ENCODE measurements at places on chromosomes 2 and 18.

GRCh38 chr2:169910109-169910799 lies 83.0 kb downstream of the UBR3 start:
- DNase-seq: no peak

GRCh38 chr2:182144041-182144775 lies 158.6 kb downstream of the PPP1R1C start:
- DNase-seq: no peak

DNA sequence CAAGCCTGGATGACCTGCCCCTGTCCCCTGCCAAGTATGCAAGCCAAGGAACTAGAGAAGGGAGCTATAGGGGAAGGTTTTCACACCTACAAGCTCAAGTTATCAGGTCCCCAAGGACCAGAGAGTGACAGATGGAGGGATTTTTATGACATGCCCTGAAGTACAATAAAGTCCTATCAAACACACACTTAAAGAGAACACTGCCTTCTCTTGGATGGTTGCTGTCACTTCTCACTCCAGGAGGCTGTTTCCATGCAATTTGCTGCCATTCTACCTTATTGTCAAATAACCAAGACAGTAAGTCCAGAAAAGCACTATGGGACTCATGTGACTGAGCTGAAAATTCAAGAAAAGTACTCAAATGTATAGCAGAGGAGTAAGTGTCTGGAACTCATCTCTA lies 76.6 kb upstream of the DDX18 start:
- no peak for DNase-seq

- no peak for DNase-seq
Observed at GRCh38 chr2:41878056-41878455, 169.8 kb upstream of the PKDCC start.

GRCh38 chr2:183812091-183812490 lies 687.8 kb downstream of the NUP35 start:
- DNase-seq: no peak

DNA sequence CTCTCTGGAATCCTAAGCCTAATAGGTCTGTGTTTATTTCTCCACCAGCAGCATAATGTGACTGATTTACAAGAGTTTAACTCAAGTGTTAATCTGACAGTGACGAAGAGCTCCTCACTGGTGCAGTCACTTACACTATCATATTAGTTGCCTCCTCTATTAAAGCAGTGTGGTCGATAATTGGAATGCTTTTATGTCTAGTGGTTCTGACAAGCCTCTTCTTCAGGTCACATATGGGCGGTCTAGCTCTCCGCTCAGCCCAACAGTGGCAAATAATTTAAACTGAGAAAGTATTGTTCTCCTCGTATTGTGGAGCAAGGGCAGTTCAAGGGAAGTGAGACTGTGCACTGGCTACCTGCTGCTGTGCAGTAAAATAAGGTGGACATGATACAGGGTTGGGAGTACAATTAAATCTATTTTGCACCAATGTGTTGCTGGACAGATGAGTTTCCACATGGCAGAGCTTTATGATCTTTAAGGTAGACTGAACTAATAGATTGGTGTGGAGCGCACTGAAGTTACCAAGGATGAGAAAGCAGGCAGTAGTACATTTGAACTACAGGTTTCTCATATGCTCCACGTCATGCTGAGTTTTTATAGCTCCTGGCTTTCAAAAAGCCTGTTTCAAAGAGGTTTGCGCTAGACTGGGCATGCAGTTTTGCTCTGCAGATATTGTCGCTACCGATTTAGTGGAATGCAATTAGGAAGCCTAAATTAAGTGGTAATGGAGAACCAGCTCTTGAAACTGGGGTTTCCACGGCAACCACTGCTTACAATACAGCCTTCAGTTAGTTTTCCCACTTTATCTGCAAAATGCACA lies 151.7 kb upstream of the POU3F3 start:
- DNase-seq: peak; percentile 7

DNA sequence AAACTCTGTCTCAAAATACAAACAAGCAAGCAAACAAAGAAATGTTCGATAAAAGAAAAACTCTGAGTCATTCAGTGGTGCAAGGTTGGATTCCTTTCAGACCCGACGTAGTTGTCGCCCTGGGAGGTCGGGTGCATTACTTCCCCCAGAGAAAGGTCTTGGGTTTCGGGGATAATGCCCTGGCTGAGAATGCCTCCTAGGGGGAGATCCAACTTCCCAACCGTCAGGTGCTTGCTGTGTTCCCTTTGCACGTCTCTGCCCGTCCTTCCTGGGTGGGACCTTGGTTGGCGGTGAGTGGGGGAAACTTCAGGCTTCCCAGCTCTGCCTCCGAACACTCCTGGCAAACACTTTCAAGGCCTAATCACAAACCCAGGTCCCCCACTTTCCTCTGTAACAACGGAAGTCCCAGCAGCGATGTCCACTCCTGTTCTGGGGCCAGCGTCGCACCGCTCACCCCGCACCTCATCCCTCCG lies 609 bp downstream of the TPGS2 start:
- DNase-seq: no peak

- DNase-seq: no peak
Observed at GRCh38 chr2:218027426-218028188, 24.8 kb upstream of the TNS1 start.

GRCh38 chr18:28032177-28032576 lies 144.8 kb downstream of the CDH2 start:
- no peak for DNase-seq

DNA sequence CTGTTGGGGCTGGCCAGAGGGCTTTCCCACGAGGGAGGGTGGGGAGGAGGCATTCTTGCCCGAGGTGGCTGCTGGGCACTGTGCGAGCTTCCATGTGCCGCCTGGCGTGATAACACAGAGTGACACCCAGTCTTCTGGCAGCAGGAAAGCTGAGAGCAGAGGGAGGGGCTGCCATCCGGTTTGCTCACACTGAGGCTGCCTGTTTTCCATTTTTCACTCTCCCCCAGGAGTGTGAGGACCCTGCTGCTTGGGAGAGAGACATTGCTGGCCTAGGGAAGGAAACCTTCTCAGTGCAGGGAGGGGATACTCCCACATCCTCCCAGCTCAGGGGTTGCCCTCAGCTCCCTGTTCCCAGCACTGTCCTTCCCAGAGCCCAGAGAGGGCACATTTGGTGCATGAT lies 73.1 kb downstream of the INHBB start:
- DNase-seq: no peak

GRCh38 chr18:33010149-33010548 lies 237.3 kb upstream of the KLHL14 start:
- no peak for DNase-seq

DNA sequence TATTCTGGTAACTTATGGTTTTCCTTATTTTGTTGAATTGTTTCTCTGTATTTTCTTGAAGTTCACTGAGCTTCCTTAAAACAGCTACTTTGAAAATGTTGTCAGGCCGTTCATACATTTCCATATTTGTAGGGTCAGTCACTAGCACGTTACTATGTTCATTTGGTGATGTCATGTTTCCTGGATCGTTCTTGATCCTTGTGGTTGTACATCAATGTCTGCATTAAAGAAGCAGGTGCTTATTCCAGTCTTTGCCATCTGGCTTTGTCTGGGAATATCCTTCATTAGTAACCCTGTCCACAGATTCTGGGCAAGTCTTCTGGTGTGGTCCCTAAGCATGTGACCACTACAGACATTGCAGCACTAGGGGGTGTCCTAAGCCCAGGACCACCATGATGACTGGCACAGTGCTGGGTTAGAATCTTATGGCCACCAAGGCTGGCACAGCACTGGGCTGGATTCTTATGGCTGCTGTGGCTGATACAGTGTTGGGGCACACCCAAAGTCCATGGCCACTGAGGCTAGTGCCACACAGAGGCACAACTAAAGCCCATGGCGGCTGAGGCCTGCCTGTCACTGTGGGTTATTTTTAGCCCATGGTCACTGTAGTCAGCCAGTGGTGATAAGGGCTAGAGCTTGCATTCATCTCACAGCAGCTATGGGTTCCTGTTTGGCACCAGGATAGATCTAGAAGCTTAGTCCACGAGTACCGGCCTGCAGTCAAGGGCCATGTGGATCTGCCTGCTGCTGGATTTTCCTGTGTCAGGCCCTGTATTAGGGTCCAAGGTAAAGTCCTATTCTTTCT lies 13.2 kb downstream of the VWA3B start:
- no peak for DNase-seq

GRCh38 chr2:213219816-213220215 lies 64.4 kb upstream of the SPAG16 start:
- no peak for DNase-seq

DNA sequence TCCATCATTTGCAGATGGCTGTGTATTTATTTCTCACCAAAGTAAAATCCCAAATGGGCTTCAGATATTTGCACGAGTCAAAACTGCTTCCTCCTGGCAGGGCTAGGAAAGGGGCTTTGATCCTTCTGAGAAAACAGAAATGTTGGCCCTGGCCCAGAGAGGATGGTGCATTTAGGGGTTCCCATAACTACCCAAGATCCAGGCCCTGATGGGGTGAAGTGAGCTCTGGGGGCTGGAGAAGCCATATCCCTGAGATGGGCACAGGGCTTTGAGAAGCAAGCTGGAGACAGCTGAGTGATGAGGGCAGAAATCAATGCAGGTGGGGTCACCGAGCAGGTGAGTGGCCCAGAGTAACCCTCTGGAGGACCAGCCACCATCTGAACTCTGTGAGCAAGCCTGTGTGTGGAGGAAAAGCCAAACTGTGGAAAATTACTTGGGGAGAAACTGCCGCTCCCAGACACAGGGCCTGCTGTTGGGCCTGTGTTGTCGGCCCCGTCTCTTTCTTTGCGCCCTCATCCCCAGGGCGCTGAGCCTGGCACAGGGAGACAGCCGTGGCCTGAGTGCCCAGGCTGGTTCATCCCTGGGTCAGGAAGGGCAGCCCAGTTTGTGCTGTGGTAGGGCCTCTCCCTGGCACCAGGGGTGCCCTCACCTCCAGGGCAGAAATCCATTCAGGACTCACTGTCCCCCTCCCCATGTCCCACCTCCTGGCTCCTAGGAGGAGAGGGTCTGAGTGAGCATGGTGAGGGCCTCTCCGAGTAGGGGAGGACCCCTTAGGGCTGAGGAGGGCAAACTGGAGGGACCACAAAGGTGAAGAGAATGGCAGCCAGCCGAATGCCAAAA lies 167.8 kb upstream of the HAAO start:
- no peak for DNase-seq

GRCh38 chr2:21047141-21048009 lies 3.5 kb upstream of the APOB start:
- DNase-seq: peak; percentile 75

GRCh38 chr2:88168386-88168785 lies 1.8 kb upstream of the THNSL2 start:
- no peak for DNase-seq

GRCh38 chr2:98769784-98770183 lies 38.9 kb upstream of the MGAT4A start:
- no peak for DNase-seq

DNA sequence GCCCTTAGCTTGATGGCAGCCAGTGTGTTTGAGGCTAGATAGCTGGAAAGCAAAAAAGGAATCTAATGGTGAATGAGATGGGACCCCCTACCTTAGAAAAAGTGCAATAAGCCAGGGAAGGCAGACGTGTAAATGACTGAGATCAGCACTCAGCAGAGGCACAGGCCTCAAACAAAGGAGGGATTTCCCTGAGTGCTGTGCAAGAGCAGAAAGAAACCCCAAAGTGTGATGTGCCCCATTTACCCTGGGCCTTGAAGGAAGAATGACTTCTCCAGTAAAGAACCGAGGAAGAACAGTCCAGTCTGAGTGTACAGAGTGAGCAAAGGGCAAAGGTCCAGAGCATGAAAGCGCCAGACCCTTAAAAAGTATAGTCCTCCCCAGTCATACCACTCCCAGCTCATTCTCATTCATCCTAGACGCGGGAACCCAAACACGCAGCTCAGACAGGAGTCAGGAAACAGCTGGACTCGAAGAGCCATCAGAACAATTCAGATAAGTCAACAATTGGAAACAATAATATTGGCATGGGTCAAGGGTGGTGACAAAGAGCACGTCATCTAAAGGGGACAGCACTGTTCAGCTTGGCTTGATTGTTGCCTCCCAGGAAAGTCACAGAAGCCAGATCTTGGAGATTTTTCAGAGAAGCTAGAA lies 121.7 kb downstream of the INO80D start:
- DNase-seq: no peak

- DNase-seq: no peak
Observed at GRCh38 chr2:235677276-235677788, 183.5 kb downstream of the AGAP1 start.

- DNase-seq: no peak
Observed at GRCh38 chr18:13578400-13578799, 148.0 kb downstream of the FAM210A start.

- no peak for DNase-seq
Observed at GRCh38 chr18:5315838-5316237, 20.3 kb upstream of the ZBTB14 start.

DNA sequence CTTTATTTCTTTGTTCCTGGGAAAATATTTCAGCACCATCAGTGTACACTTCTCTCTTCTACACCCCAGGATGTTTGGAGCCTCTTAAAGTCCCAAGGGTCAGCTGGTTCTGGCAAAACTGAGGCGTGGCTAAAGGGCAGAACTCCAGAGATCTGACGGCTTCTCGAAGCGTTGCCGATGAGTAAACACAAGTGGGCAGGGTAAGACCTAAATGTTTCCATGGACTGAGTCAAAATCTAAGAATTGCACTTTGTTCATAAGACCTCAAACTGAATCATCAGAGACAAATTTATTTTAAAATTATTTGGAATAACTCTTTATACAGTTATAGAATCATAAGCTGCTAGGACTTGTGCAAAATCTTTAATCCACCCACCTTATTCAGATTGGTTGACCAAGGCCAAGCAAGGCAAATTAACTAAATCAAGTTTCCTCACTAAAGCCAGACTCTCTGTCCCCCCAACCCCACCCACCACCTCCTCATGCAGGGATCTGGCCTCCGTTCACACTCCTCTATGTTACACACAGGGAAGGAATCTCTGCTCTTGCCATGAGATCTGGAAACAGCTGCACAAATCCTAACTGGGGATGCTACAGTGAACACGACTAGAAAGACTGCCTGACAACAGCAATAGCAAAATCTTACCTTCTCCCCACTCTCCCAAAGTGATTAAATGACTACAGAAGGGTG lies 342.6 kb upstream of the KLHL29 start:
- DNase-seq: no peak

DNA sequence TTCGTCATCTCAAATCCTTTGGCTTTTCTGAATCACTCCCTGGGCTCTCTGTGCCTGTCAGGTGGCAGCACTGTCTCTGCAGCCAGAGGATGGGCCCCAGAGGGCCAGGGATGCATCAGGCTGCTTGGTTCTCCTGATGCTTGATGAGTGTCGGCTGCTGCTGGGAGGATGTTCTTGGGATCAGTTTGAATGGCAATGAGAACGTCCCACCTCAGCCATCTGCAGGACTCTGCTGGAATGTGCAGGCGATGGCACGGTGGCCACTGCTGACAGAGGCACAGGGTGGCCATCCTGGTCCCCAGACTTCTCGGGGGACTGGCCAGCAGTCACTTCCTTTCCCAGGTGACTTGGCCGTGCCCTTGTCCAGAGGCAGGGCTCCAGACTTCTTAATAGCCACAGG lies 146.0 kb downstream of the FAM210A start:
- no peak for DNase-seq

- no peak for DNase-seq
Observed at GRCh38 chr18:48983793-48984437, 33.1 kb upstream of the SMAD7 start.

- DNase-seq: no peak
Observed at GRCh38 chr2:200127848-200128247, 172.5 kb downstream of the MAIP1 start.

- no peak for DNase-seq
Observed at GRCh38 chr2:182324665-182325064, 102.2 kb downstream of the PDE1A start.

- DNase-seq: no peak
Observed at GRCh38 chr2:3210257-3210656, 167.4 kb downstream of the EIPR1 start.

Data from NCI-H2081 treated with DMSO at 0.1 percent for 48 hours (cell line).